Osteoblast (primary cell): ENCODE measurements at places on chromosomes 6 and 20. TPM values are rescaled to one million over a fixed set of nuclear protein-coding genes. Genes with fewer than 3 reads are reported as not detected.

DNA sequence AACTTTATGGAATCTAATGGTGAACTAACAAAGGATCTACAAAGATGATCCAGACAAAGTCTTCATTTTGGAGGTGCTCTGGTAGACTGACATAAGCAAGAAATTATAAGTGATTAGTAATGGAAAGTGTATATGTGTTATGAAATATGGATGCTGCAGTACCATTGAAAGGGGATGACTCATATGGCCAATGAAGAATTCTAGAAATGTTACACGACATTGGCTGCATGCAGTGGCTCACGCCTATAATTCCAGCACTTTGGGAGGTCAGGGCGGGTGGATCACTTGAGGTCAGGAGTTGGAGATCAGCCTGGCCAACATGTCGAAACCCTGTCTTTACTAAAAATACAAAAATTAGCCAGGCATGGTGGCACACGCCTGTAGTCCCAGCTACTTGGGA, 23.5 kb downstream of the CFAP206 start:
- H3K27ac ChIP-seq, result no peak overlapping the region
- DNase-seq, result no peak
- H3K27me3 ChIP-seq, result no peaks in the 10 kb centered on the region
- no peak overlapping the region for H3K4me3 ChIP-seq
- no peaks in the 10 kb centered on the region for H3K36me3 ChIP-seq
- H3K4me1 ChIP-seq, result no peaks in the 10 kb centered on the region

DNA sequence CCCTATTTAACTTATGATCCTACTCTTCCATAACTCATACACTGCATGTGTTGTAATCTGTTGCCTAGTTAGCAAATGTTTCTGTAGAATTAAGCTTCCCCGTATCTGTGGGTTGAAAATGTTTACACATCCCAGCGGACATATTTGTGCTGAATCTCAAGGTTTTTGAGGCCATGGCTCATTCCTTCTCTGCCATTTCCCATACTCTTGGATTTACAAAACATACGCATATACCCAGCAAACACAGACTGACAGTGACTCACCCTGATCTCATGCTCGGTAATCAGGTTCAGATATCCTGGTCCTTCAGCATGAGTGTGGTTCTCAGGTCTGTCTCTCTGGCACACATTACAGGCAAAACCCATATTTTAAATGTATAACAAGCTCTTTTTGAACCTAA, 58.7 kb downstream of the AGPAT4 start:
- H3K4me3 ChIP-seq, result no peak overlapping the region
- H3K27ac ChIP-seq, result peak overlapping the region; percentile 86
- DNase-seq, result peak; percentile 92
- peaks cover 15% of the 10 kb centered on the region for H3K4me1 ChIP-seq
- H3K27me3 ChIP-seq, result no peaks in the 10 kb centered on the region

- no peaks in the 10 kb centered on the region for H3K27me3 ChIP-seq
- H3K4me1 ChIP-seq, result no peaks in the 10 kb centered on the region
- H3K4me3 ChIP-seq, result no peak overlapping the region
- H3K36me3 ChIP-seq, result no peaks in the 10 kb centered on the region
Measured at GRCh38 chr6:46972531-46972930, 50.8 kb upstream of the ADGRF5 start.

- H3K4me1 ChIP-seq, result peaks cover 11% of the 10 kb centered on the region
- no peak overlapping the region for H3K27ac ChIP-seq
- H3K4me3 ChIP-seq, result no peak overlapping the region
Measured at GRCh38 chr6:107780226-107780625, 43.9 kb downstream of the SCML4 start.

DNA sequence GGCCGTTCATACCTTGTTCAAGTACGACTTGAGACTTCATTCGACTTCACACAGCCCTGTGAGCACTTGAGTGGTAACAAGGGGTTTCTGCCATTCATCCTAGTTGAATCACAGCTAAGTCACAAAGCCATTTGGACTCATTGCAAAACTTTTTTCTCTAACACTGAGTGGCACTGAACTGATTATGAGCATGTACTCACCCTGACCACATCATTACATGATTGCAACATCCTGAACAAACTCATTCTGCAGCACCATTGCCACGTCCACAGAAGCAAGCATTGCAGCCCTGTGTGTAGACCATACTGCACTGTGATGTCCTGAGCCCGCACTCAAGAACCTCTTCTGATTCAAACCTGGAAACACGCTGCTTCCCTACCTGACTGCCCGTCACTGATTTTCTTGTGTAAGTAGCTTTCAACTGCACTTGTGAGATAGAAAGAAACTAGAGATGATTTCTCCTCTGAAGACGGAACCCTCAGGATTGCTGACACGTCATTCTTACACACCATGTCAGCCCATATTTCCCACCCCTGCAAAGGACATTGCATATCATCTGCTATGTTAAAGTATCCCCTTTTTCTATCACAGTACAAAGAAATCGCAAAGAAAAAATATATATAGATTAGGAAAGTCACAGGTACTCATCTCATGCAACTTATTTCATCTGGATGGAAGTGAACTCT, 81.6 kb downstream of the C6orf118 start:
- DNase-seq, result no peak
- no peaks in the 10 kb centered on the region for H3K36me3 ChIP-seq
- peaks cover 33% of the 10 kb centered on the region for H3K4me1 ChIP-seq

DNA sequence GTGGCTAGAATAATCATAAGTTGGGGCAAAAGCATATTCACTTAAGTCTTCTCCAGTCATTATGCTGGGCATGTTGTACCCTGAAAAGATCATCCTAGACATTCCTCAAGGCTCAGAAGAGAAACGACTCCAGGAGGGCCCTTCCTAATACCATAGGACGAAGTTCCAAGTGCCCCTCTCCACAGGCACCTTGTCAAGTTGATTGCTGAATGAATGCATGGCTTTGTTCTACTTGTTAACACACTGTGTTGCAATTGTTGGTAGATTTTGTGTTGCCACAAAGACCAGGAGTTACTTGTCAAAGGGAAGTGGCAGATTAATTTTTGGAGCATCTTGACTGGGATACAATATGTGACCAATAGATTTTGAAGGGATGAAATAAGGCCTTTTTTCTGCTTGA, 194.3 kb upstream of the SMLR1 start:
- DNase-seq, result no peak
- H3K4me1 ChIP-seq, result peaks cover 3% of the 10 kb centered on the region
- H3K36me3 ChIP-seq, result no peaks in the 10 kb centered on the region
- no peak overlapping the region for H3K27ac ChIP-seq
- no peak overlapping the region for H3K4me3 ChIP-seq

GRCh38 chr6:104612541-104612940, 247.2 kb downstream of the HACE1 start:
- H3K4me1 ChIP-seq, result no peaks in the 10 kb centered on the region
- no peak overlapping the region for H3K27ac ChIP-seq
- no peaks in the 10 kb centered on the region for H3K27me3 ChIP-seq
- H3K36me3 ChIP-seq, result no peaks in the 10 kb centered on the region
- no peak for DNase-seq
- H3K4me3 ChIP-seq, result no peak overlapping the region

- H3K4me3 ChIP-seq, result no peak overlapping the region
- no peaks in the 10 kb centered on the region for H3K4me1 ChIP-seq
- no peak overlapping the region for H3K27ac ChIP-seq
- no peaks in the 10 kb centered on the region for H3K27me3 ChIP-seq
Measured at GRCh38 chr6:153210083-153210482, 79.0 kb upstream of the RGS17 start.

DNA sequence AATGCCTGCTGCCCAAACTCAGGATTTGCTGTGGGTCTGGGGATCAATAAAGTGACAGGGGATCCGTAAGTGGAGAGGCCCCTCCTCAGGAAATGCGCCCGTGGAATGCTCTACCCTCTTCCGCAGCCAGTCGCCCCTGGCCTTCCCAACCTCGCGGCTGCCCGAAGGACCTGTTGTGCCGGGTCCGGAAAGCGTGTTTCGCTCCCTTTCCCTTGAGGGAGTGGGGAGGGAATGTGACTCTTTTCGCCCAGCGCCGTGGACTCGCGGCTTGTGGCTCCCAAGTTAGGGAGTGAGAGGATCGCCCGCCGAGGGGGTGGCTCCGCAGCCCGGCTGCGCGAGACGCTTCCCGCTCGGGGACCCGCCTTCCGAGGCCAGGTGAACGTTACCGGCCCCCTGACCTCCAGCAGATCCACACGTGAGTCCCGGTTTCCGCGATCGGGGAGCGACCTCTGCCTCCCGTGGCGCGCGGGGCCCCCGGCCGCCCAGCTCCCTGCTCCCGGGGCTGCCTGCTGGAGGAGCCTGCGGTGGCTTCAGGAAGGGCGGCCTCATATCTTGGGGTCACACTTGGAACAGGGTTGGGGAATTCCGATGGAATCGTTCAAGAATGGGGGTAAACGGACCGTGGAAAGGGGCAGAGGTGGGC, 666 bp downstream of the TPD52L1 start:
- no peaks in the 10 kb centered on the region for H3K27me3 ChIP-seq
- peaks cover 9% of the 10 kb centered on the region for H3K4me1 ChIP-seq
- peak overlapping the region; percentile 72 for H3K4me3 ChIP-seq

BPIFB2 gene
- not detected in 2 replicates for total RNA-seq

HLA-DMA gene
- 9.0 and 20.0 TPM in 2 replicates for total RNA-seq

CCN5 gene
- total RNA-seq, result 520 and 687 TPM in 2 replicates
